WTC11 (cell line): ENCODE measurements at places on chromosomes 5 and 9.

GRCh38 chr5:93721511-93721910 is 19.9 kb downstream of the POU5F2 start:
- no peak for DNase-seq

DNA sequence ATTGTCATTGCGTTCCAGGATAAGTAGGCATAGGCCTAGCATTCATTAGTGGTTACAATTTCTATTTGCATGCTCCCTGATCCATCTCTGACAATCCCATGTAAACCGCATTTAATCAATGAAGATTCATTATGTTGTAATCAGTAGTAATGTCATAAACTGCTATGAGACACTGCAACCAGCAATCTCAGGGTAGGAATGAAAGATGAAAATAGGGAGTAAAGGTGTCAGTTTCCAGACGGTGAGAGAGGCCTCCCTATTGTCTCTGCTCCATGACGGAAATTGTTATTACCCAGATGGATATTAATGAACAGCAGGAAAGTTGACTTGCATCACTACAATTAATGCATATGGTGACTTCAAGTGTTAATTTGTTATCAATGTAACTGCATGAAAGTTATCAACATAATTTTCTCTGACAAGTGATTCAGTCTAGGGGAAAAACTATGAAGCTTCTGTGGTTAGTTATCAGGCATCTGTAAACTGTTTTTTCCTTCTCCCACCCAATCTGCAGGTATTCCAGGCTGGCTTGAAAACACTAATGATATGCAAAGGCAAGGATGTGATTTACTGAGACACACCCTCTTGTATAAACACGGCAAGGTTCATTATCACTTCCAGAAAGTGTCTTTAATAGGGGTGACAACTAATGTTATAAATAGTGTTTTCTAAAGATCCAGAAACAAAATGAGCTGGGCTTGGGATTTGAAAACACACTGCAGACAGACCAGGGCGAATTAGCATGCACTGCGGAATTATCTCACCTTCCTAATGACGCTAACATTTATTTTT is 73.5 kb downstream of the ZNF622 start:
- no peak for DNase-seq

GRCh38 chr5:10140195-10140973 is 109.3 kb downstream of the ATPSCKMT start:
- DNase-seq: peak; percentile 52

DNA sequence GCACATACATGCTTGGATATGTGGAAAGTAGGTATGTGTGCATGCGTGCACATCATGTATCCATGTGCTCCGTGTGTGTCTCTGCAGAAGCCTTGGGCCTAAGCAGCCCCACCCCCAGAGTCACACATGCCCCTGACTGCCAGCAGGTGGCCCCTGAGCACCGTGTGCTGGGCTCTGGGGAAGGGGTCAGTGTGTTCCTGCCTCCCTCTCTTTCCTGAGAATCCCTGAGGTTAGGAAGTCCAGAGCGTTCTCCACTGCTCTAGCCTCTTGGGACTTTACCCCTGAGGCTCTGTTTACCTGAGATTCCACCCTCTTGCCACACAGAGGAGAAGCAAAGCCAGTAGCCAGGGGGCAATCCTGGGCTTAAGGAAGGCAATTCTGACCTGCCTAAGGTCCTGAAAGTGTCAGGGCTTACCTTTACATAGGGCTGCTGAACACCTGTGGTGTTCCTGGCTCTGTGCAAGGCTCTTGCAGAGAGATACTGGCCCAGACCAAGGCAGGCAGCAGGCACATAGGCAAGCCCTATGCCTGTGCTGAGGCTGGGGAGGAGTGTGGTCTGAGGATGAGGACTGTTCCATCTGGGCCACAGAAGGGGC is 207.3 kb downstream of the TMEM38B start:
- DNase-seq: peak; percentile 70

DNA sequence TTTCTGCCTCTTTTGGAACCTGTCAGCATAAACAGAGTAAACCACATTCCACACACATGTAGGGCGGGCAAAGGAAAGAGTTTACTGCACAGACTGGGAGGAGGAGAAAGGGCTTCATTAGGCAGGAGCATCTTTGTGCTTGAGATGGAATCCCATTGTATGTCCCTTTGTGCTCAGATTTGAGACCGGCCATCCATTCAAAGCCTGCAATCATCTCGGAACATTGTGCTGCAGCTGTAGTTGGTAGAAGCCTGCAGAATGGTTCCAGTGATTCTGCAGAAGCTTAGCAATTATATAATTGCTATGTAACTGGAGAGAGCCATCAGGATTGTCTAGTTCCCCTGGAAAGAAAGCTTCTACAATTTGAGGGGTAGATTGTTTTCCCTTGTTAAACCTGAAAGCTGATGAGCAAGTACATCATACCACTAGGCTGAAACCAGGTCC is 16.5 kb downstream of the ZNF462 start:
- DNase-seq: no peak
